ENCODE measurements at places on chromosomes 11 and 22. TPM values are rescaled to one million over a fixed set of nuclear protein-coding genes. Genes with fewer than 3 reads are reported as not detected.

RTN4R gene
- 2.8 TPM for total RNA-seq

GRCh38 chr11:62400760-62401159 lies 18.1 kb upstream of the SCGB1A1 start:
- no peak for DNase-seq

- peak; percentile 12 for DNase-seq
Measured at GRCh38 chr11:100525635-100526034, 161.5 kb upstream of the ARHGAP42 start.

DNA sequence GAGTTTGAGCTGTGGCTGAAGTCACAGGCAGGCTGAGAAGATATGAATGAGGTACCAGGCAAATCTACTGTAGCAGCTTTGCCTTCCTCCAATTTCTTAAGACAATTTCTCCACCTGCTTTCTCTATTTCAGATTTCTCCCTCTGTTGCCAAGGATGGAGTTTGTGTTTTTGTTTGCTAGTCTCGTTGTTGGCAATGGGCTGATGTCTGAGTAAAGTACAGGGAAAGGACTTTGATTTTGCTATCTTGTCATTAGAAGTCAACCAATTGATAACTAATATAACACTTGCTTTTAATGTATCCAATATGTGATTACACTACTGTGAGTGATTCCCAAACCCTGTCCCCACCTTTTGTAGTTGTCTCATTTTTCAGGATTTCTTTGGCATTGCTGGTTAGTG lies 40.1 kb upstream of the RRAS2 start:
- DNase-seq = no peak

DNA sequence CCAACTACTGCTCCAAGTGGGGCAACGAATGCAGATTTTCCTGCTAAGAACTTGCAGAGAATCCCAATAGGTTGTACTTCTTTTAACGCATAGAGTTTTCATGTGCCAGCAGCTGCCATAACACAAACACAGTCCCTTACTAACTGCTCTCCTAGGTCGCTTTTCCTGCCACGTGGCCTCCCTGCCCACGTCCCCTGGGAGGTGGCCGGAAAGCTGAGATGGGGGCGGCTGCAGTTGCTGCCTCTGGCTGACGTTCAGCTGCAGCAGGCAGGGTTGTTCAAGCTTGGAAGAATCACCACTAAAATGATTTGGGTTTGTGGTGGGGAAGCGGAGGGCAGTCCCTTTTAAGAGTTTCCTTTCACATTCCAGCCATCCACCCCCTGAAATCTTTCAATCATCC lies 39.3 kb downstream of the ZNF202 start:
- DNase-seq = no peak

- peak; percentile 19 for DNase-seq
Measured at GRCh38 chr11:40403321-40403720, 1056.1 kb downstream of the LRRC4C start.

DNA sequence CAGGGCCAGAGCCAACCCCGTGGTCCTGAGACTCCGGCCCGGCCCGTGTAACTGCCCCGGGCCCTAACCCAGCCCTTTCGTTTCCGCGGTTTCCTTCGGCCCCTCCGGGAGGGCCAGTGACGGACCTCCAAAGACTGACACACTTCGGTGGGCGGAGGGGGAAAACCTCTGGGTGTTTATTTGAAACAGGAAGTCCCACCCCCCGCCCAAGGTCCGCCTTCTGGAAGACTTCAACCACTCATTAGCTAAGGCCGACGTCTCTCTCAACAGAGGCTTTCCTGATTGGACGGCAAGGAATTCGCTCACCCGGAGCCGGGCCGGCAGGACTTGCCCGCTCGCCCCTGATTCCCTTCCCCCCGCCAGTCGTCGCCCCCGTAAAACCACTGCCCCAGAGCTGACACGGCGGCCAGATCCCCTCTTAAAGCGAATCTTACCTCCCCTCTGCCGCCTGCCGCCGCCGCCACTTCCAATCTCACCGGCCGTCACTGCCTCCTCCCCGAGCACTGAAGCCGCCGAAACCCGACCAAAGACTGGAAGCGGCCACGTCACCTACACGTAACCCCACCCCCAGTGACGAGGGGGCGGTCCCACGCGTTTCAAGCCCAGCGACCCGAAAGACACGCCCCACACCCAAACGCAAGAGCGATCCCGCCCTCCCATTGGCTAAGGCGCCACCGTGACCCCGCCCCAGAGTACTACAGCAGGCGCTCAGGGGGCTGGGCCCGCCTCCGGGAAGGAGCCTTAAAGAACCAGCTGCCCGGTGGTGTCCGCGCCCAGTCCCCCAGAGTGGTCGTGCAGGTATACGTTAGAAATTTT lies at the start of gene STX5:
TSS of gene STX5 (minus strand) at position 532 of the 816 bp plus-strand sequence. CDS start 808 bp downstream, outside the sequence.
- peak; percentile 95 for DNase-seq

DNA sequence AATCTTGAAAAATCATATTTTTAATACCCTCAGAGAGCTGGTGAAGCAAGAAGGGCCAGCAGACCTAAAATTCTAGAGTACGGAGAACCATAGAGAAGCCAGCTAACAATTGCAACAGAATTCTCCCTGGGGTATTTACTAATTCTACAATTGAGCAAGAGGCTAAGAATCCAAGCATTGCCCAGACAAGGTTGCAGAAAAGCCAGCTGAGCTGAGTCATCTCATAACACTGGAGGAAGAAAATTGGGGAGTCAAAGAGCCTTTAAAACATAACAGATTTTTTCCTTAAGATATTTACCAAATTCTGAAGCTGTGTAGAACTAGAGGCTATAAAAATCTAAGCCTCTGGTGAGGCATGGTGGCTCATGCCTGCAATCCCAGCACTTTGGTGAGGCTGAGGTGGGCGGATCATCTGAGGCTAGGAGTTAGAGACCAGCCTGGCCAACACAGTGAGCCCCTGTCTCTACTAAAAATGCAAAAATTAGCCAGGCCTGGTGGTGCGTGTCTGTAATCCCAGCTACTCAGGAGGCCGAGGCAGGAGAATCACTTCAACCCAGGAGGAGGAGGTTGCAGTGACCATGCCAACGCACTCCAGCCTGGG lies 13.6 kb upstream of the TMEM216 start:
- DNase-seq = peak; percentile 96

Measured in bronchial epithelial cell (primary cell).